ENCODE measurements at places on chromosomes 13 and 19. TPM values are rescaled to one million over a fixed set of nuclear protein-coding genes. Genes with fewer than 3 reads are reported as not detected.

The AKAP8L gene
- 106 TPM for total RNA-seq

The ACP7 gene
- not detected for total RNA-seq

DNA sequence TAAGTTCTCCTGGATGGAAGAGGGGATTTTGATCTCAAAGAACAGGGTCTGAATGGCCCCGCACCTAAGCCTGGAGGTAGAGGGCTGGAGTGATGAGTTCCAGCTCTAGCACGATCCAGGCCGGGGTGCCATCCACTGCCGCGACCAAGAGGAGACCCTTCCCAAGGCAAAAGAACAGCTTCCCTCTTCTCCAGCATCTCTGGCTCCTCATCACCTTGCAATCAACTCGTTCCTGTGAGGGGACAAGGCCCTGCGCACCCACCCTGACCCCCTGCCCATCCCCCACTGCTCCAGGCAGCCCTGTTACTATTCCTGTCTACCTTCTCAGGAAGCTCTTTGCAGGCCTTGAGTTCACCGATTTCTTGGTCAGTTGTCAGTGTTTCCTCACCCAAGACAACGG is 17.8 kb downstream of the COL4A1 start:
- DNase-seq, result no peak

GRCh38 chr13:69458013-69458412 is 649.6 kb upstream of the ATXN8OS start:
- no peak for DNase-seq

GRCh38 chr13:19586904-19587634 is 25.7 kb upstream of the TPTE2 start:
- DNase-seq, result peak; percentile 64

- DNase-seq, result no peak
Measured at GRCh38 chr19:10756791-10757190, 38.9 kb downstream of the DNM2 start.

DNA sequence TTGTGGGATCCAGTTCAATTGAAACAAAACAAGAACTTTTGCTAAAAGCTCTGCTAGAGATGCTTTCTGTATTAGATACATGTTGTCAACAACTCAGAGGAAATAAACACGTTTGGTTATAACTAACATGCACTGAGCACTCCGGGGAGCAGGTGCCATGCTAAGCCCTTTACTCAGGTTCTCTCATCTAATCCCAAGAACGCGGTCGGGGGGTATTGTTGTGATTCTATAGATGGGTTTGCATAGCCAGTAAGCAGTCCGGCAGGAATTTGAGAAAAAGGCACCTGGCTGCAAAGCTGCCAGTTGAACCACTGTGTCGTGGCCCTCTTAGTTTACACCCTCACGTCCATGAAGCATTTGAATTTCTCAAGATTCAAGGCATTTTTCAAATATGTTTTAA is 24.3 kb upstream of the SPACA7 start:
- DNase-seq, result no peak

The OR10H2 gene
- not detected for total RNA-seq

GRCh38 chr19:51163257-51163656 is 21.2 kb downstream of the SIGLEC7 start:
- DNase-seq, result no peak

GRCh38 chr19:615619-616018 is 17.7 kb downstream of the POLRMT start:
- no peak for DNase-seq

DNA sequence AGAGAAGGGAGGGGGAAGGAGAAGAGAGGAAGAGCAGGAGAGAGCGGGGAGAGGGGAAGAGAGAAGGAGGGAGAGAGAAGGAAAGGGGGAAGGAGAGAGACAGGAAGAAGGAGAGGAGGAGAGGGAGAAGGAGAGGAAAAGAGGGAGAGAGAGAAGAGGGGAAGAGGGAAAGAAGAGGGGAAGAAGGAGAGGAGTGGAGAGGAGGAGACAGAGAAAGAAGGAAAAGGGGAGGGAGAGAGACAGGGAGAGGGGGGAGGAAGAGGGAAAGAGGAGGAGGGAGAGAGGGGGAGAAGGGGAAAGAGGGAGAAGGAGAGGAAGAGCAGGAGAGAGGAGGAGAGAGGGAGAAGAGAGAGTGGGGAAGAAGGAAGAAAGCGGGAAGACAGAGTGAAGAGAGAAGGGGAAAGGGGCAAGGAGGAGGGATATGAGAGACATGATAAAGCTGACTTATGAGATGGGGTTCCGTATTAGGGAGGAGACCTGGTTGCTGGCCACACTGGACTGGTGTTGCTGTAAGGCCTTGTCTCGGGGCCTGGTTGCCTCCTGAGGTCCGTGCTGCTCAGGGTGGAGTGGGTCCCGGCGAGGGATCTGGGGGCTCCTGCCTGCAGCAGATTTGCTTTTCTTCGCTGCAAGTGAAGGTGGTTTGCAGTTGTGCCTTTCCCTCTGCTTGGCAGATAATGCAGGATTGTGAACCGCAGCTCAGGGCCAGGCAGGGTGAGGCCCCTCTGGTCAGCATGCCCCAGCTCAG is 139.5 kb downstream of the TEX29 start:
- DNase-seq, result no peak

DNA sequence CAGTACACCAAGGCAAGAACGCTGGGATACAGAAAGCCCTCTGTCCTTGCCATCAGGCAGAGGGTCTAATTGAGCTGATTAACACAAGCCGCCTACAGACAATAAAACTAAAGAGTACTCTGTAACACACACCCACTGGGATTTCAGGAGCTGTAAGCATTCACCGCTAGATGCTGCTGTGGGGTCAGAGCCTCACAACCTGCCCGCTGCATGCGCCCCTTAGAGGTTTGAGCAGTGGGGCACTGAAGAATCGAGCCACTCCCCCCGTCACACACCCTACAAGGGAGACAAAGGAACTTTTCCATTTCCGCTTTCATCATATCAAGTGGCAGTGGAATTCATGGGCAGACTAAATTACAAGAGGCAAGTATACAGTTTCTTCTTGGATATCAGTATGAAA is 1080.6 kb downstream of the PCDH17 start:
- no peak for DNase-seq

DNA sequence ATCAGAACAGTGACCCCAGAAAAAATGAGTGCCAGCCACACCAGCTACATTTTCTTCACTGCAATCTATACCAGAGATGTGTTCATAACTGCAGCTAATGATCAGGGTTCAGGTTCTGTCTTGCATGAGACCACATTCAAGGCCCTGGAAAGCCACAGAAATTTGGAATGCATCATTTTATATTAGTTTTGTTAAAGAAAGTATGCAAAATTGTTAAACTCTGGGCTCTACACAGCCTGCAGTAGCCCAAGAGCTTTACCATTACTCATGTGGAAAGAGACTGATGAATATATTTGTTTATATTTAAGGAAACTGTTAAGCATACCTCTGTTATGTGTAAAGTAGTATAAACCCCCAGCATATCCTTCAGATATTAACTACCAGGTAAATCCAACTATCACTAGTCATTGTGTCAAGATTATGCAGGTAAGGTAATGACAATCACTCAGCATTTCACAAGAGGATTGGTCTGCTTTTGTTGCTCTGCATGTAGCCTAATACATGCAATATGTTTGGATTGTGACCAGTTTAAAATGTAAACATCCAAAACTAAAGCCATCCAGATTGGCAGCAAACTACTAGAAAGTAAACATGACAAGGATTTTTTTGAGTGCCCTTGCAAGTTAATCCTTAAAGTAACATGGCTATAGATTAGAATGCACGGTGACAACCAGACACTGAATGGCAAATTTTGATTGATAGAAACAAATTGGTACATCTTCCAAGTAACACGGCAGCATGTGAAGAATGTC is 429.1 kb upstream of the ARGLU1 start:
- DNase-seq, result no peak

The XRCC1 gene
- 30.2 TPM for total RNA-seq

GRCh38 chr13:75217949-75218348 is 264.0 kb downstream of the TBC1D4 start:
- no peak for DNase-seq

The SIGLEC12 gene
- not detected for total RNA-seq

DNA sequence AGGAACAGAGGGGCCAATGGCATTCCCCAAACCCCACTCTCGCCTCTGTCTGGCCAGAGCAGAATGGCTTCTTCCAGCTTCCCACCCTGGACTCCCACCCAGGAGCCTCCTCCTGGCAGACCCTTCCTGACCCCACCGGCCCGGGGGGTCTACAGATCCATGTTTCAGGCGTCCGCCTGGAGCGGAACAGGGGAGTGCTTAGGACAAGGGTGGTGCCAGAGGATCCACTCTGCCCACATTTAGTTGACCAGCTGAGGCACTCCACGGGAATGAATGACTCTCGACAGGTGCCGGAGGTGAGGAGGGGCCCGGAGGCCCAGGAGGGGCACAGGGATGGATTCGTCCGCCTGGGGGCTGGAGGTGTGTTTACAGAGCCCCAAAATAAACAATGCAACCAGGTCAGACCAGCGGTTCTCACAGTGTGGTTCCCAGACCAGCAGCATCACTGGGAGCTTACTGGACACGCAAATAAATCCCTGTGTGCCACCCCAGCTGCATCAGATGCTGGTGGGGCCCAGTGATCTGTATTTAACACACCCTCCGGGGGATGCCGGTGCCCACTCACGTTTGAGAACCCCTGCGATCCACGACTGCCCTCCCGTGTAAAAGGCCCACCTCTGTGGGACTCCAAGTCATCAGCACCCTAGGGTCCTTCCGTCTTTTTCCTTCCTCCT is 15.1 kb upstream of the NCCRP1 start:
- no peak for DNase-seq

The ZNF420 gene
- 11.8 TPM for total RNA-seq

The CYP2A6 gene
- total RNA-seq, result not detected

GRCh38 chr13:86878781-86879180 is 792.4 kb upstream of the SLITRK5 start:
- no peak for DNase-seq

DNA sequence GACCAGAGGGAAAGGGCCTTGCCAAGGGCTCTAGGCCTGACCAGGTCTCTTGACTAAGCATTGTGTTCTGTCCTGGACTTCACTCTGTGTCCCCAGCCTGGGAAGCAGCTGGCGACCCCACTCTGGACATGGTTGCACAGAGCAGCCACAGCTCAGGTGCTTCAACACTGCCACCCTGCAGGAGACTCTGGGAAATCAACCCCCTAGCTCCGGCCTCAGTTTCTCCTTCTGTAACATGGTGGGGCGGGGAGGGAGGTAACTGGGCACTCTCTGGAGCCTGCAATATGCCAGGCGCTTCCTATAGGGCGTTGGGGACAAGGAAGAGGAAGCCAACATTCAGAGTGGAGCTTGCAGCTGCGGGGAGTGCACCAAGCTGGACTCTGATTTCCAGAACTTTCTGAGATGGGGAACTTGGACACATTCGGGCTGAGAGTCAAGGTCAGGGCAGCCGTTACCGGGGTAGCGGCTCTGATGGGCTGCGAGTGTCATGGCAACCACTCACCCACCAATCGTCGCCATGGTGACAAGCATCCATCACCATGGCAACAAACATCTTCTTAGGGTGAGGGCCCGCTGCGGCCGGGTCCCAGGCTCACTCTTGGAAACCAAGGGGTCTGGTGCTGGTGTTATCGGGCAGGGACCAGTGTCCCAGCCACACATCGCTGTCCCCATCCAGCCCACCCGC is 12.8 kb downstream of the F2RL3 start:
- DNase-seq, result no peak

DNA sequence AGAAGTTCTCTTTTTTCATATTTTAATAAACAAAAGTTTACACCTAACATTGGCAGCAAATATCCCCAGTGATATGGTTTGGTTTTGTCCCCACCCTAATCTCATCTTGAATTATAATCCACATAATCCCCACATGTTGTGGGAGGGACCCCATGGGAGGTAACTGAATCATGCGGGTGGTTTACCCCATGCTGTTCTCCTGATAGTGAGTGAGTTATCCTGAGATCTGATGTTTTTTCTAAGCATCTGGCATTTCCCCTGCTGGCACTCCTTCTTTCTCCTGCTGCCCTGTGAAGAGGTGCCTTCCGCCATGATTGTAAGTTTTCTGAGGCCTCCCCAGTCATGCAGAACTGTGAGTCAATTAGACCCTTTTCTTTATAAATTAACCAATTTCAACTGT is 214.7 kb downstream of the SLITRK1 start:
- DNase-seq, result no peak

The GSX1 gene
- total RNA-seq, result not detected
